Fibroblast of lung (primary cell): ENCODE measurements at places on chromosomes 5 and 9. TPM values are rescaled to one million over a fixed set of nuclear protein-coding genes. Genes with fewer than 3 reads are reported as not detected.

Gene FGF1
- 6.9 and 17.7 TPM in 2 replicates for polyA plus RNA-seq

Gene SPATA31D4
- not detected in 2 replicates for polyA plus RNA-seq

Gene MUSK
- 0.31 and 1.3 TPM in 2 replicates for polyA plus RNA-seq

Gene MAMDC2
- polyA plus RNA-seq: 4.2 and 14.4 TPM in 2 replicates

Gene SMIM33
- polyA plus RNA-seq: not detected in 2 replicates

Gene PSIP1
- polyA plus RNA-seq: 51.2 and 57.0 TPM in 2 replicates

Gene MAPK9
- polyA plus RNA-seq: 36.8 and 43.1 TPM in 2 replicates

Gene PCDHA1
- polyA plus RNA-seq: 0.05 and 0.12 TPM in 2 replicates

Gene SNCAIP
- polyA plus RNA-seq: 1.3 and 2.4 TPM in 2 replicates

Gene PRUNE2
- 5.4 and 8.9 TPM in 2 replicates for polyA plus RNA-seq

Gene ISL1
- 0.07 TPM in 1 of 2 replicates, not detected in the other for polyA plus RNA-seq

Gene GALT
- polyA plus RNA-seq: 13.9 and 20.1 TPM in 2 replicates

Gene MAP1B
- 84.4 and 109 TPM in 2 replicates for polyA plus RNA-seq

Gene F2R
- polyA plus RNA-seq: 700 and 797 TPM in 2 replicates

Gene EGFLAM
- polyA plus RNA-seq: 2.5 and 20.0 TPM in 2 replicates

Gene SPAAR
- 0.34 and 0.41 TPM in 2 replicates for polyA plus RNA-seq

Gene ADAMTS19
- polyA plus RNA-seq: 0.09 TPM in 2 replicates

Gene SLC6A7
- 0.02 TPM in 1 of 2 replicates, not detected in the other for polyA plus RNA-seq

Gene ICE1
- polyA plus RNA-seq: 16.1 and 17.6 TPM in 2 replicates

Gene SEMA5A
- 25.1 and 49.0 TPM in 2 replicates for polyA plus RNA-seq

Gene POU5F2
- 0.01 TPM in 2 replicates for polyA plus RNA-seq

Gene WDR70
- polyA plus RNA-seq: 27.6 and 31.4 TPM in 2 replicates

Gene PKD2L2
- not detected in 2 replicates for polyA plus RNA-seq

Gene MCTP1
- 0.78 and 4.2 TPM in 2 replicates for polyA plus RNA-seq

Gene NDST1
- polyA plus RNA-seq: 50.5 and 94.8 TPM in 2 replicates

Gene SOHLH1
- polyA plus RNA-seq: not detected in 2 replicates
